ENCODE measurements at places on chromosomes 1 and 21. TPM values are rescaled to one million over a fixed set of nuclear protein-coding genes. Genes with fewer than 3 reads are reported as not detected.

DNA sequence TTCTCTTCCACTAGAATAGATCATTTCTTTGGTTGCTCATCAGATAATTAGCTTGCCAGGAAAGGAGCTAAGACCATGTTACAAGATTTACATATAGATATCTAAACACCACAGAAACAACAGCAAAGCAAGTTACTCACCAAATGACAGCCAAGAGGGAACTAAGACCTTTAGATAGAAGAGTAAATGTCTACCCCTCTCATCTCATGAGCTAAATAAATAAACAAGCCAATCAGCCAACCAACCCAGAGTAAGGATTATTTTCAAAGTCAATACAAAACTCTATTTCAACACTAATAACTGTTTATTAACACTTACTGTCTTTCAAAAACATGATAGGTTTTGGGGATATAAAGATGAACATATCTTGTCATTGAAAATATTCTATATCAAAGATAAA, 474.7 kb downstream of the LMO4 start:
- H3K27me3 ChIP-seq: no peaks in the 10 kb centered on the region
- no peaks in the 10 kb centered on the region for H3K4me1 ChIP-seq
- H3K4me3 ChIP-seq: no peak overlapping the region
- no peaks in the 10 kb centered on the region for H3K36me3 ChIP-seq
- no peak overlapping the region for H3K27ac ChIP-seq
- DNase-seq: no peak

- H3K27me3 ChIP-seq: no peaks in the 10 kb centered on the region
- H3K4me1 ChIP-seq: no peaks in the 10 kb centered on the region
- DNase-seq: no peak
- H3K36me3 ChIP-seq: peaks cover 30% of the 10 kb centered on the region
- no peak overlapping the region for H3K27ac ChIP-seq
These were observed 12.0 kb downstream of the OTUD3 start for GRCh38 chr1:19894218-19894617.

GRCh38 chr1:68024635-68025338, 25.6 kb downstream of the DIRAS3 start:
- no peak overlapping the region for H3K27ac ChIP-seq
- no peaks in the 10 kb centered on the region for H3K4me1 ChIP-seq
- no peaks in the 10 kb centered on the region for H3K36me3 ChIP-seq
- no peaks in the 10 kb centered on the region for H3K27me3 ChIP-seq
- no peak overlapping the region for H3K4me3 ChIP-seq
- no peak for DNase-seq

GRCh38 chr1:29991025-29991424, 732.4 kb downstream of the MATN1 start:
- H3K4me1 ChIP-seq: no peaks in the 10 kb centered on the region
- no peak overlapping the region for H3K27ac ChIP-seq
- H3K36me3 ChIP-seq: no peaks in the 10 kb centered on the region
- no peaks in the 10 kb centered on the region for H3K27me3 ChIP-seq

GRCh38 chr1:151581451-151581850, 30.4 kb upstream of the SNX27 start:
- H3K36me3 ChIP-seq: peaks cover 9% of the 10 kb centered on the region
- no peak overlapping the region for H3K4me3 ChIP-seq
- no peak overlapping the region for H3K27ac ChIP-seq
- no peak for DNase-seq

DNA sequence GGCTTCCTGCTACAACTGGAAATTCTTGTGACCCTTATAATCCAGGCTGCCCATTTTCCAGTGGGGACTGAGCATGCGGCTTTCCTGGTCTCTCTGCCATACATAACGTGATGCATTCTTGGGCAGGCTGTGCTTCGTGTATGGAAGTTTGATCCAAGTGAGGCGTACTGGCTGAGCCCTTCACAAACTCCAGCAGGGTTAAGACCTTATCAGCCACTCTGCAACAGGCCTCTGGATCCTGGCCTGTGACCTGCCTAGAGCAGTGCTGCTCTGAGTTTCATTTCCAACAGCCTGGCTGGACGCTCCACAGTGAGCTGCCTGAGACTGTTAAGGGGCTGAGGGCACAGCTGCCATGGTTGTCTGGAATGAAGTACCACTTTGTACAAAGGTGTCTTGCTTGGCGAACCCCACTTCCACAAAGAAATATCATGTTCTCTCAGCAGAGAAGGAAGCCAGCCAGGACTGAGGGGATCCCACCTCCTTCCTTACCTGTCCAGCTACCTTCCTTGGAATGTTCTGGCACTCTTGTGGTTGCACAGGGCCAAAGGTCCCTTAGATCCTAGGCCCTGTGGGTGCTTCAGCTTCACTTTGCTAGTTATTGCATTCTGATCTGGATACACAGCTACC, 28.5 kb upstream of the XPR1 start:
- no peak overlapping the region for H3K4me3 ChIP-seq
- no peaks in the 10 kb centered on the region for H3K27me3 ChIP-seq
- H3K27ac ChIP-seq: no peak overlapping the region
- H3K4me1 ChIP-seq: no peaks in the 10 kb centered on the region
- H3K36me3 ChIP-seq: no peaks in the 10 kb centered on the region

DNA sequence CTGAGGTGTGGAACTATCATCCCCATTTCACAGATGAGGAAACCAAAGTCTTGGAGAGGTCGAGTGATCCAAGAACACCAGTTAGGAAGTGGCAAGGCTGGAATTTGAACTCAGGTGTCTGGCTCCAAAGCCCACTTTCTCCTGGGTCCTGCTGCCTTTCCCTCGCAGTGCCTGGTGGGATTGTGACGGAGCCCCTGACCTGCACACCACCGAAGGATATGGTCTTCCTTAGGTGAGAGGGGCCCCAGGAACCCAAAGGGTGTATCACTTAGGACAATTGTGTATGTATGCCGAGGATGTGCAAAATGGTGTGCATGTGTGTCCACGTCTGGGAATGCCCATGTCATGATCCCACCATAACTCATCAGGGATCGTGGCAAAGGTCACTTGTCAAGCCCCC, 392.7 kb downstream of the MATN1 start:
- DNase-seq: no peak
- no peak overlapping the region for H3K27ac ChIP-seq
- H3K36me3 ChIP-seq: no peaks in the 10 kb centered on the region
- no peak overlapping the region for H3K4me3 ChIP-seq
- H3K4me1 ChIP-seq: no peaks in the 10 kb centered on the region

DNA sequence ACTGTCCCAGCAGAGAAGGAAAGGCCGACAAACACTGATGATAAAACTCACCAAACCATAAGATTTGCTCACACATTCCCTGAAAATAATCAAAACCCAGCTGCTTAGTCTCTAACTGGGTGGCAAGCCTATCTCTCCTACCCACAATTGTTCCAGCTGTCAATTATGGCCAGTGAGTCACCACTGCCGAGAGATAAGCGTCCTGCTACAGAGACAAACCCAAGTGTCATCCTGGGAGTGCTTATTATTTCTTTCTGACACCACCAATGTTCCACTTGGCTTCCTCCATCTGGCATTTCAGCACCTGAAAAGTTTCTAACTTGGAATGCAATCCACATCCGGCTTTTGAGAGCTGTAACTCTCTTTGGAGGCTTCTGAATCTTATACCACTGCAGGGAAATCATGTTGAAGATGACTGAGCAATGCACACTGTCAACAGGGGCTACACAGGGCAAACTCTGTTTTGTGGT, 51.5 kb upstream of the VAV3 start:
- H3K27me3 ChIP-seq: no peaks in the 10 kb centered on the region
- no peaks in the 10 kb centered on the region for H3K36me3 ChIP-seq
- H3K4me1 ChIP-seq: no peaks in the 10 kb centered on the region
- H3K4me3 ChIP-seq: no peak overlapping the region

DNA sequence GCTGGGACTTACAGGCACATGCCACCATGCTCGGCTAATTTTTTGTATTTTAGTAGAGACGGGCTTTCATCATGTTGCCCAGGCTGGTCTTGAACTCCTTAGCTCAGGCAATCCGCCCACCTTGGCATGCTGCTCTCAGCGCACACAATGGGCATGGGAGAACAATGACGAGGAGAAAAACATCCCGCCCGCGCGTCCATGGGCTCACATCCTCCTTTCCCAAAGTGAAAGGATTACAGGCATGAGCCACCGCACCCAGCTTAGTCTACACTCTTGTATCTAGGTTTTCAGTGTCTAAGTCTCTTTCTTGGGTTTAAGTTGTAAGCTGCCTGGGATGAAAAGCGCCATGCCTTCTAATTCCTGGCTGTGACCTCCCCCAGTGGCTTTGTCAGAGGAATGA, 37.9 kb downstream of the CDK18 start:
- no peaks in the 10 kb centered on the region for H3K36me3 ChIP-seq
- no peak for DNase-seq
- peak overlapping the region; percentile 55 for H3K27ac ChIP-seq
- H3K4me1 ChIP-seq: peaks cover 14% of the 10 kb centered on the region

DNA sequence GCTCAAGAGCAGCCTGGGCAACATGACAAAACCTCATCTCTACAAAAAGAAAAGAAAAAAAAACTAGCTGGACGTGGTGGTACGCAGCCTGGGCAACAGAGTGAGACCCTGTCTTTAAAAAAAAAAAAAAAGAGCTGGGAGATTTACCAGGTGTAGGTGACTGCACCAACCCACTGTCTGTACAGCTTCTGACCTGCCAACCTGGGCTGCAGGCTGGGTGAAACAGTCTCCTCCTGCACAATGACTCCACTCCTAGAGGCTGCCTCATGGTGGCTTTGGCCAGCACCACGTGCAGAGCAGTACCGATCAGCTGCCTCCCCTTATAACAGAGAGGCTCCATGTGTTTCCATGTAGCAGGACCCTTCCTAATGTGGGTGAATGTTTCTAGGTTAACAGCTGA, 3.7 kb downstream of the MRTO4 start:
- H3K4me1 ChIP-seq: peaks cover 30% of the 10 kb centered on the region
- H3K27ac ChIP-seq: no peak overlapping the region
- no peak for DNase-seq
- H3K27me3 ChIP-seq: no peaks in the 10 kb centered on the region

The INSRR gene
- total RNA-seq: not detected

The SRGAP2C gene
- total RNA-seq: 24.1 TPM

The NPPB gene
- total RNA-seq: not detected

The ARHGAP30 gene
- total RNA-seq: 7.7 TPM

The DNALI1 gene
- 7.5 TPM for total RNA-seq
